ENCODE measurements at places on chromosomes 11 and 22. TPM values are rescaled to one million over a fixed set of nuclear protein-coding genes. Genes with fewer than 3 reads are reported as not detected.

DNA sequence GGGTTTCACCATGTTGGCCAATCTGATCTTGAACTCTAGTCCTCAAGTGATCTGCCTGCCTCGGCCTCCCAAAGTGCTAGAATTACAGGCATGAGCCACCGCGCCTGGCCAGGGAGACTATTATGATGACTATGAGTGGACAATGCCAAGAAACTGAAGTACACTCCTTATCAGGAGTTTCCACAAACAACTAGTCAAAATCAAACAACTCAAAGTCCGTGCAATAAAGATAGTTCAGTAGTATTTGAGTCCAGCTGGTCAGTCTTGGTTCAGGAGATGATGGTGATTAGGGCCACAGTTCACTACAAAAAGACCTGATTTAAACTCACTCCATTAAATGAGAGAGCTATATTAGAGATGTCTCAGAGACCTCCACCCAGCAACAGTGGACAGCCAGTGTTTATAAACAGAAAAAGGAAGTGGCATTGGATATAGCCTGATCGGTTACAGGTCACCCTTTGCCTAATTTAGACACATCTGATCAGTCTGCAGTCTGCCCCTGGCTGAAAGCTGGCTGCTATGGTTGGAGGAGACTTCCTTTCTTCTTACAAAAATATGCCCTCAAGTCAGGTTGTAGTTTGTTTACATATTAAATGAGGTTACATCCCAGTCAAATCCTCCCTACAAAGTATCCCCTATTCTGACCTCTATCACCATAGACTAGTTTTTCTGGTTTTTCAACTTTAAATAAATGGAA lies 17.0 kb downstream of the CD3E start:
- no peak for DNase-seq

GRCh38 chr11:78213526-78214330 lies 25.0 kb downstream of the USP35 start:
- no peak for DNase-seq

- DNase-seq: no peak
These were observed 118.2 kb upstream of the CRYBB3 start for GRCh38 chr22:25081409-25081824.

- no peak for DNase-seq
These were observed 3.1 kb upstream of the C22orf39 start for GRCh38 chr22:19450363-19451175.

DNA sequence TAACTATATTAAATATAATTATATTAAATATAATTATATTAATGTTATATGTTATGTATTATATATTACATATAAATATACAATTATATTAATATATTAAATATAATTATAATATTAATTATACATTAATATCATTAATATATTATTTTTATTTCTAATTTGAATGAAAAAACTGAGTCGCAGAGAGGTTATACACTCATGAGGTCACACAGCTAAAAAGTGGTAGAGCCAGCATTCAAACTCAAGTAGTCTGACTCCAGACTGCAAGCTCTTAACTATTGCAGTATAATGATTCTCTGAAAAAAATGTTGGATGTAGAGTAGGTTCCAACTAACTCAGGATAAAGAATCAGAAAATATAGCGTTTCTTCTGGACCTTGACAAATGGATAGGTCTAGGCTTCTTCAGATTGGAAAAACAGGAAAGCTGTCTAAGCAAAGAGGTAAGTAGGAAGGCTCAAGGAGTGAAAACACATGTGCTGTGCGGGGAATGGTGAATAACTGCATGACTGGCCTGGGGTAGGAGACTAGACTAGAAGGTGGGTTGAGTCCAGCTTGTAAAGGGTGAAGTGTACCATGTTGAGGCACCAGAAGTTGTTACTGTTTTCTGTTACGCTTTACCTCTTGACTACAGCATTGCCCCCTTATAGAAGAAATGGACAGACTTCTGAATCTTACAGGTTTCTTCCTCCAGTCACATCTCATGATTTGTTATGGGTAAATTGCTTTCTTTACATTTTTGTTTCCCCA lies 80.3 kb downstream of the TRIM44 start:
- DNase-seq: no peak

DNA sequence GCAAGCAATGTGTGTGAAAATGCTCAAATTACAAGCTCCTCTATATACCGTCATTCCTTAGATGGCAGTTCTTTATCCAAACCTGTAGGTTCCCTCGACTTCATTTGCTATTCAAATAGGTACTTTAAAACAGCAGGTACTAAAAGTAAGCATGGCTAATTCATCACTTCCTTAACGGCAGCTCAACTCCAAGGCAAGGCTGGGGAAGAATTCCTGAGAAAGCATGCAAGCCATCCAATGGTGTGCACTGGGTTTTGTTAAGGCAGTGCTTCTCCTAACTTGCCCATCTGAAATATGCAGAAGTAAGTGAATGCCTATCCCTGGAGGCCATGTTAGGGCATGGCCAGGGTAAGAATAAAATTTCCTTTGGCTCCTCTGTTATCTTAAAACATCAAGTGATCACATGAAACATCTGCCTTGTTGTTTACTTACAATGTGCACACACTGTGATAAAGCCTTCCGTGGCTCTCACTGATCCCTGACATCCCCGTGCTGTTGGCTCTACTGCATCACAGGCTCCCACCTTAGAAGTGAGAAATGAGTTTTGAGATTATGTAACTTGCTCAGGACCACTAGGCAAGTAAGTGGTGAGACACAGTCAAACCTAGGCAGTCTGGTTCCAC lies 52.1 kb downstream of the SMCO4 start:
- no peak for DNase-seq

GRCh38 chr22:33747029-33747428 lies 173.2 kb downstream of the LARGE1 start:
- DNase-seq: no peak

- no peak for DNase-seq
These were observed 52.4 kb downstream of the C11orf65 start for GRCh38 chr11:108414958-108415357.

DNA sequence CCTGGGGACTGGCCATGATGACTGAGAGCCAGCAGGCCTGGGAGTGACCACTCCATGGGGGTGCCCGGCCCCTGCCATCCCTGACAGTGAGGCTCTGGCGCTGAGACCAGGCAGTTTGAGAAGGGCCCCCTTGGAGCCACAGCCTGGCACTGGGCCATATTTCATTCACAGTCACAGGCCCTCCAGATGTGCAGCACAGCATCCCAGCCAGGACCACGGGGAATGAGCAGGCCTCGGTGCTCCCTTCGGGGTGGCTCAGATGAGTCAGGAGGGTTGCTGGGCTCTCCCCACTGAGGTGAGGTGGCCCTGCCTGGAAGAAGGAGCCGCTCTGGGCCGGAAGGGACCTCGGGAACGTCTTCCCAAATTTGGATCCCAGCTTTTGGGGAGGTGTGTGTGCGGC lies 53.0 kb downstream of the GRAMD4 start:
- DNase-seq: no peak

GRCh38 chr11:19696904-19697303 lies 15.7 kb upstream of the NAV2 start:
- DNase-seq: no peak

Gene DENND6B
- 3.1 TPM for total RNA-seq

Gene C22orf42
- not detected for total RNA-seq

Gene GAL3ST1
- total RNA-seq: 1.4 TPM

Gene NUP160
- 21.8 TPM for total RNA-seq

Gene SLC7A4
- total RNA-seq: 7.0 TPM

Gene BCO2
- 33.6 TPM for total RNA-seq

Gene OR51B4
- not detected for total RNA-seq

Gene RPS13
- 1,720 TPM for total RNA-seq
